ENCODE measurements at places on chromosomes 12 and 14. TPM values are rescaled to one million over a fixed set of nuclear protein-coding genes. Genes with fewer than 3 reads are reported as not detected.

The GARIN6 gene
- not detected for total RNA-seq

GRCh38 chr14:26081043-26081442 lies 516.8 kb downstream of the NOVA1 start:
- DNase-seq, result no peak

- no peak for DNase-seq
Measured at GRCh38 chr12:1806301-1807086, 13.9 kb upstream of the LRTM2 start.

DNA sequence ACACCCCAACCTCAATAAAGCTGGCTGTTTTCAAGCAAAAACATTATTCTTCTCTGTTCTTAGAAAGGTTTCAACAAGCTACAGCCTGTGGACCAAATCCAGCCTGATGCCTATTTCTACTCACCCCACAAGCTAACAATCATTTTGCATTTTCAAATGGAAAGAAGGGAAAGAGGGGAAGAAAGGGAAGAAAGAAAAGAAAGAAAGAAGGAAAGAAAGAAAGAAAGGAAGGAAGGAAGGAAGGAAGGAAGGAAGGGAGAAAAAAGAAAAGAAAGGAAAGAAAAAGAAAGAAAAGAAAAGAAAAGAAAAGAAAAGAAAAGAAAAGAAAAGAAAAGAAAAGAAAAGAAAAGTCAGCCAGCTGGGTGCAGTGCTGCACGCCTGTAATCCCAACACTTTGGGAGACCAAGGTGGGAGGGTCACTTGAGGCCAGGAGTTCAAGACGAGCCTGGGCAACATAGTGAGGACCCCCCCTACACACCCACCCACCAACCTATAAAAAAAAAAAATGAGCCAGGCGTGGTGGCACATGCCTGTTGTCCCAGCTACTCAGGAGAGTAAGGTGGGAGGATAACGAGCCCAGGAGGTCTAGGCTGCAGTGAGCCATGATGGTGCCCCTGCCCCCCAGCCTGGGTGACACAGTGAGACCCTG lies 26.3 kb downstream of the SCARB1 start:
- DNase-seq, result no peak

GRCh38 chr14:63248211-63248610 lies 44.0 kb downstream of the RHOJ start:
- DNase-seq, result no peak

Data from activated CD8-positive, alpha-beta T cell treated with anti-CD3 and anti-CD28 coated beads, Interleukin-2, amount 10 ng/mL, durations not matched to agents 7 days and 5 days (primary cell).